ENCODE measurements at places on chromosomes 6 and 20. TPM values are rescaled to one million over a fixed set of nuclear protein-coding genes. Genes with fewer than 3 reads are reported as not detected.

The UBE3D gene
- 9.9 TPM for total RNA-seq

DNA sequence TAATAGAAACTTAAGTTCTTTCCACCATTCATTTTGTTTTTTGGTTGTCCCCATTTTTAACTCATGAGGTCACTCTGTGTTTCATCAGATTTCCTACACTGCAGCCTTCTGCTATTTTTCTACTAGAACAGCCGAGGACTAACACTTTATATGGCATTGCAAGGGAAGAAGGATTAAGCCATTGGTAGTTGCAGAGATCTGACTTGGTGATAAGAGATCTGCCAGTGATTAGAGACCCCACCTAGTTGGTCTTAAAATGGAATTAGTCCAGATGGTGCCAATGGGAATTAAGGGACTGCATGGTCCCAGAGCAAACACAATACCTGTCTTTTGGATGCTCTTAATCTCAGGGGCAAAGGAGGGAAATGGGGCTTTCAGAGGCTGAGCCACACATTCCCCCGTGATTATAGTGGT, 125.5 kb upstream of the TMEM170B start:
- no peak for DNase-seq

The MUC21 gene
- not detected for total RNA-seq

- no peak for DNase-seq
Measured at GRCh38 chr20:53831812-53832211, 238.2 kb upstream of the ZNF217 start.

DNA sequence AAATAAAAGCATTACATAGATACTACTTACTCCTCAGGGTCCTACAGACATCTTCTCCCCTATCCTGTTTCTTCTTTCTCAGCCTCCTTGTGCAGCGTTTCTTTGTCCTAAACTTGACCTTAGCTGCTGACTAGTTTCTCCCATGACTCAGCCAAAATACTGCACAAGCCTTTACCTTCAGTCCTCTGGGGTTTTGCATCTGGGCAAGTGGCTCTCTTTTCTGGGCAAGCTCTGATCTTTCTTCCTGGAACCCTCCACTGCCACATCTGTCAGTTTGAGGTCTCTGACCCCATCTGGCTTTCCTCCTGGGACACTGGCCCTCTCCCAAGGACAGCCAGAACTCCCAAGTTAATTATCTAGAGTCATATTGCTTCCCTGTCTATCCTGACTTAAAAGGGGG, 838.4 kb downstream of the DHX35 start:
- DNase-seq = no peak

The SLC39A7 gene
- 61.7 TPM for total RNA-seq

The BPIFA1 gene
- total RNA-seq = not detected

GRCh38 chr20:24917797-24918578, 31.1 kb upstream of the CST7 start:
- peak; percentile 77 for DNase-seq

DNA sequence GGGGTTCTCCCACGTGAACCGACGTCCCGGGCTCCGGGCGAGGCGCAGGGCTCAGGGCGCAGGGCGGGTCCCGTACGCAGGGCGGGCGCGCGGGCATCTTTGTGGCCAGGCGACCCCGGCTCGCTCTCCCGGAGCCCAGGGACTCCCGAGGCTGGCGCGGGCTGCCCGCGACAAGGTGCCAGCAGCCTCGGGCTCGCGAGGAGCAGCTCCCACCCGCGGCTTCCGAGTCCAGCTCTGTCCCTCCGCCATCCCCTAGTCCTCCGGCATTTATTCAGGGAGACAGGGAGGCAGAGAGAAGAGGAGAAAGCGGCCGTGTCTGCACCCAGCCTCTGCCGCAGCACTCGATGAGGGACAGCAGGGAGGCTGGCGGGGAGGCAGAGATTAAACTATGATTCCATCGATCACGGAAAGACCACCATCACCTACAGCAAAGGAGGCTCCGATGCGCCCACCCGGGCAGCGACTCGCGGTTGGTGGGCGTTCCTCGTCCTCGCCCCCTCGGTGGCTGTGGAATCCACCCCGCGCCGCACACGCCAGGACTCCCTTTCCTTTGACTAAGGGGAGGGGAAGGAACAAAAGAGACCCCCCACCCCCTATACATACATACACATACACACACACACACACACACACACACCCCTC, 1.1 kb downstream of the RGS17 start:
- no peak for DNase-seq

- no peak for DNase-seq
Measured at GRCh38 chr20:24423390-24424313, 45.8 kb upstream of the SYNDIG1 start.

The NKX2-2 gene
- total RNA-seq = not detected

The TREML1 gene
- 0.49 TPM for total RNA-seq

The CST4 gene
- not detected for total RNA-seq

The GPR6 gene
- not detected for total RNA-seq

DNA sequence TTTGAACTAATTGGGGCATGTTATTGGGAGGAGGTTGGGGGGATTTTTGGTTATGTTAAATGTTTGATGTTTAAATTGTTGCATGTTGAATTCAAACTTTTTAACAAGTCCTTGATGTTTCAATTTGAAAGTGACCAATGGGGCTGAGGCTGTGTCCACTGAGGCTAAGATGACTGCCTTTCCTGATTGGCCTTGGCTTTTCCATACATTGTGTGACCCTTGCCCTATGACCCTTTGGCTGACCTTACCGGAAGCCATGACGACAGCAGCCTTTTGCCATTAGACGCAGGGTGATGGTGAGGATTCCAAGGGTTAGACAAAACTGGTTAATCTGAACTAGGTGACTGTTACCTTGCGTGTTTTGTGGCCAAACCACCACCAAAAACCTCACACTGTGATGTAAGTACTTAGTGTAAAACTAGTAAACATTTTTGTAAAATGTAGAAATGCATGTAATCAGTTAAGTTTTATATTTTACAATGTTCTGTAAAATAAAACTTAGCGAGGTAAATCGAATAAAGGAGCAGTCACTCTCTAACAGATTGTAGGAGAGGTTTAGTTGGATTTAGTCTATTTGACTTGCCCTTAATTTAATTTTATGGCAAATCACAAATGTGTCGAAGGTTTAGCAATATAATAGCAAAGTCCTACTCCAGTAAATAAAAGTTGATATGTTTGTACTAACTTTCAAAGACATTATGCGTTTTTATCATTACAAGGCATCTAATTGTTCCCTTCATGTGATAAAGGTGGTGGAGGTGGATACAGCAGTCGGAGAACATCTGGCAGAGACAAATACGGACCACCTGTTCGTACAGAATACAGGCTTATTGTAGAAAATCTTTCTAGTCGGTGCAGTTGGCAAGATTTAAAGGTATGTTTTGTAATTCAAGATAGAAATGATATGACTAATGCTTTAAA, 1.6 kb downstream of the SRSF6 start:
- peak; percentile 6 for DNase-seq

GRCh38 chr6:71367756-71368155, 79.1 kb downstream of the OGFRL1 start:
- no peak for DNase-seq

- no peak for DNase-seq
Measured at GRCh38 chr6:157461000-157461915, 80.3 kb downstream of the ZDHHC14 start.

- DNase-seq = no peak
Measured at GRCh38 chr6:34243131-34243771, 5.6 kb downstream of the SMIM29 start.

The GSTA3 gene
- total RNA-seq = 0.39 TPM

- no peak for DNase-seq
Measured at GRCh38 chr6:134921721-134922261, 28.1 kb downstream of the ALDH8A1 start.

The DZANK1 gene
- 1.7 TPM for total RNA-seq

DNA sequence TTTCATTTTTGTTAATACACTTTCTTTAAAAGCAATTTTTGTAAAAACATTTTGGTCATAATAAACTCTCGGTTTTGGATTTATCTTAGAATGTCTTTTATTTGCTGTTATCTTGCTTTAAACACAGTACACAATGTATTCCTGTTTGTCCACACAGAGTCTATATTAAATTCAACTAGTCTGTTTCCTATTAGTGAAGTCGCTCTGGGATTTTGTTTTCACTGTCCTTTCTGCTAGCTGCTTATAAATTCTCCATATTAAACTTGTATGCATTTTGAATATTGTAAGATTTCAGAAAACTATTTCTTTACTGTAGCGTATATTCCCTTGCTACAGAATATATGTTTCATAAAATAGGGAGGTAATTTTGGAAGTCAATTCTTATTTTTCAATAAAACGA, 630.2 kb downstream of the HDGFL1 start:
- DNase-seq = no peak

DNA sequence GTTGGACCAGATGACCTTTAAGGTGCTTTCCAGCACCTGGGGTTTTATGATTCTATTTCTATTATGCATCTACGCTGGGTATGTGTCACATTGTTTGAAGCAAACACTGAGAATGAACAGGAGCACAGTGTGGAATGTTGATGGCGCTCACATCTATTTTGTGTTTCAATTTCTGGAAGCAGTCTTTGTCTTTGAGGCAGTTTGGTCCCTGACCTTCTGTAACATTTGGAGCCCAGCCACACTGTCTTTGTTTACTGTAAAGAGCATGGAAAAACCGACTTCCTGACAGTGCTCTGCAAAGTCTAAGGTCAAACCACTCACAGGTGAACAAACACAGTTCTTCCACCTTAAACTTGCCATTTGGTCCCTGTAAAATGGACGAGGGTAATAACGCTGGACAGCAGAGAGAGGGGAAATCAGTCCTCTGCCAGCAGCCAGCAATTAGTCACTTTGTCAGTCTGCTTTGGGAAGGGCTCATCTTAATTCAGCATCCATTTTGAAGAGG, 155.5 kb downstream of the PRL start:
- DNase-seq = peak; percentile 48

- DNase-seq = no peak
Measured at GRCh38 chr6:150486048-150486447, 113.6 kb upstream of the PLEKHG1 start.

- DNase-seq = no peak
Measured at GRCh38 chr6:36724514-36725390, 27.1 kb downstream of the RAB44 start.

The TAPBP gene
- 32.6 TPM for total RNA-seq

DNA sequence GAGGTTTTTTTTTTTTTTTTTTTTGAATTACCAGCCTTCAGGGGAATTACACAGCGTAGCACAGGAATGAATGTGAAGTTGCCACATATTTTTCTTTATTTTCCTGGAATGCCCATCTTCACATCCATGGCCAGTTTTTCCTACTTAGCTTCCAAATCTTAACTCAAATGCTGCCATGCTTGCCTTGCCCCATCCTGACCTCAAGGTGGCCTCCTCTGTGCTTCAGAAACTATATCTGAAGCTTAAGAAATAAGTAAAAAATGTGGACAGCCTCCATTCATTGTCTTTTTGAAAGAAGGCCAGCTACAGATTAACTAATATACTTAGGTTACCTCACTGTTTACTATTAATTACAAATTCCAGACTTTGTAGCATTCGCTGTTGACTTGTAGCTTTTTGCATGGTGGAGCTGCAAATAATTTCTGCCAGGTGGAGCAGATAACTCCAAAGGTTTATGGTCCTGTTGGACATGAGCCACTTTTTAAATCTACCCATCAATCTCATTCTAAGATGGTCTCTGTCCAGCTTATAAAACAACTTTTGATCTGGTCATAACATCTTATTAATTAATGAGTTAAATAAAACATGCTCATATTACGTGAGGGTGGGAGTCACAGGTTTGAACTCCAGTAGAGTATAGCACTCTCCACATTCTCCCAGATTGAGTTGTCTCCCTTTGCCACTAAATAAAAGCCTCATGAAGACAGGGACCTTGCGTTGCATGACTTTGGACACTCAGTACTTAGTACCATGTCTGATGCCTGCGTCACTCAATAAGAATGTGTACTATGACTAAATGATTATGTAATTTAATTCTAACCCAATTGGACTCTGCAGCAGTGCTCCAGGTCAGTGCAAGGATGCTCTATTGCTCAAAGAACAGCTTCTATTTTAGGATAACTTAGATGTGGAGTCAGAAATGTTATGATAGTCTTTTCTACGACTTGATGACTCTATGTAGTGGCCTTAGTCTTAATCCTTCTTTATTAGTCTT, 678.6 kb upstream of the CITED2 start:
- DNase-seq = no peak

DNA sequence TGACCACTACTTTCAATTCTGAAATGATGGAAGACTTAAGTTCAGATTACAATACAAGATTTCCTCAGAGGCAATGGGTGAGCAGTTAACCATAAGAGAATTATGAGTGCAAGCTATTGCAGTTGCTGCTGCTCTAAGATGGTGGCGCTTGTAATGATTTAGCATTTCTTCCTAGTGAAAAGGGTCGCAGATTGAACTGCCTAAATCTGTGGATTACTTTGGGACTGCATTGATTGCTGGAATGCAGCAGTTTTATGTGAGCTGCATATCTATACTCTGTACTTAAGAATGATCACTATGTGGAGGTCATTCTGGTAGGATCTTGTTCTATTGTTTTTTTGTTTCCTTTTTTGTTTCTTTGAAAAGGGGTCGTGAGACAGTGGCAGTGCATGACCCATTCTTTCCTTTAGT, 5.3 kb downstream of the SCAF8 start:
- DNase-seq = no peak

Measured in skin of body (tissue), 3 donors.